ENCODE measurements at places on chromosomes 4 and X.

- DNase-seq: no peak
Observed at GRCh38 chr4:95729596-95729995, 110.3 kb upstream of the PDHA2 start.

GRCh38 chr4:10639100-10639499, 45.5 kb downstream of the CLNK start:
- no peak for DNase-seq

GRCh38 chr4:98639523-98639922, 18.9 kb downstream of the TSPAN5 start:
- no peak for DNase-seq

- no peak for DNase-seq
Observed at GRCh38 chrX:11481035-11481434, 184.7 kb downstream of the ARHGAP6 start.

DNA sequence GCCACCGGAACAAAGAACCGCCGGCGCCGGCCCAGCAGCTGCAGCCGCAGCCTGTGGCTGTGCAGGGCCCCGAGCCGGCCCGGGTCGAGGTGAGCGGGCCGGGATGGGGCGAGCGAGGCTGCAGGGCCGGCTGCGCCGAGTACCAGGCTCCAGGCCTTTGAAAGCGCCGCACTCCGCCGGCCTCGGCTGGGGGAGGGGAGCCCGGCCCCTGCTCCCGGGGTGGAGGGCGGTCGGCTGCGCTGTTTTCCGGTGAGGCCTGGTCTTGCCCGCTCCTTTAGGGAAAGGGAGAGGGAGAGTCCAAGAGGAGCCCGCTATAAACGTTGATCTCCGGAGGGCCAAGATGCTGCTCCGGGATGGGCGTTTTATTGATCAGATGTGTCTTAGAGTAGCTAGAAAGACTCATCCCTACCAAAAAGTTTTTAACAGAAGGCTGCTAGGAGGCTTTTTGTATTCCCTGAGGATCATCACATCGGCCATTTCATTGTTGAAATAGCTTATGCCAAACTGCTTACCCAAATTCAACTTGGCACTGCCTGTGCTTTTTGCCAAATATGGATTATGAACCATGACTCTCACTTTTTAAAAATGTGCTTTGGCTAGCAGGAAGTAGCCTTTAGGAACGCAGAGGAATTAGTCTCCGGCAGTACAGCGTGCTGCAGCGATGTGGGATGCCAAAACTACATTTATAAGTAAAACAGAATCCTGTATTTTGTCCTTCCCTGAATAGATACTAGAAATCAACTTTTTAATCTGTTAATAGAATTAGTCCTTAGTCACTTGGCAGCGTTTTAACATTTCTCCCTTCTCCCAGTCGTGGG, 760 bp downstream of the TMEM165 start:
- peak; percentile 31 for DNase-seq

DNA sequence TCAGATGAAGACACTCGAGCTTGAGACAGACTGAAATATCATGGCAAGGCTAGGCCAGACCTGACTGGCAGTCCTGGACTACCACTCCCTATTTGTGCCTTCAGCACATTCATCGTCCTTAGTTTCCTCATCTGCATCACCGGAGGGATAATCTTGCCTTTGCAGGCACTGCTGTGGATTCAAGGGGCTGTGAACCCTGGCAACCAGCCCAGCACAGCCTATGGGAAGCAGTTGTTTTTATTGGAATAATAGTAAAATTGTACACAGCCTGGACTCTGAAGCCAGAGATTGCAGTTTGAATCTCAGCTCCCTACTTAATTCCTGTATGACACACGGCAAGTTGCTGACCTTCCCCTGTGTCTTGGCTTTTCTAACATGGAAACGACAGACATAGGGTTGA, 161.0 kb downstream of the NSUN7 start:
- DNase-seq: no peak

DNA sequence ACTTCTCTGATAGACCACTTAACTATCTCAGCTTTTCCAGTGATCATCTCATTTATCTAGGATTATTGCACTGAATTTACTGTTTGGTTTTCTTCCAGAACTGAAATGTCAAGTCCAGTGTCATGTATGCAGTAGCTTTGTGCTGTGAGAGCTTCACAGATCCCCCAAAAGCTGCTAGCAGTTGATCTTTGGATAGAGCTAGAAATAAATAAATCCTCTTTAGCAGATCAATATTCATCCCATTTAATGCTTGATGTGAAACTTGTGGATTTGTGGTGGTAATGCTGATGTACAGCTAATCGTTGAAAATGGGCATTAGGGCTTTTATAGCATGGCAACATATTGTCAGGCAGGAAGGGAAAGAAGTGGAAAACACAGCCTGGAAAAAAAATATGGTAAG, 509.6 kb upstream of the FAM241A start:
- DNase-seq: no peak

GRCh38 chrX:110409925-110410324, 51.3 kb downstream of the RTL9 start:
- DNase-seq: peak; percentile 17

GRCh38 chr4:176979416-176979815, 186.7 kb upstream of the VEGFC start:
- no peak for DNase-seq

DNA sequence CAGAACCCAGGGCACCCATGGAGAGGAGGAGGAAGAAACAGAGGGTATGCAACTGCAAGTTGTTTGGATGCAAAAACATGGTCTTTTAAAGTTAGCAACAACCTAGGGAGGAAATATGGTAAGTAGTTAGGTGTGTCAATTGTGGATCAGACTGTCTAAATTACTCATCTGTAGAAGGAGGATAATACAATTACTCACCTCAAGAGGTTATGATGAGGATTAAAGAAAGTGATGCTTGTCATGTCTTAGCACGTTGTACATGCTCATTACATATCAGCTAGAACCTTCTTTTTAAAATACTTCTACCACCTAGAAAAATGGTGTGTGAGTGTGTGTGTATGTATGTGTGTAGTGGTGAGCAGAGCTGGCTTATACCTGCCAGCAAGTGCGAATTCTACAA, 2.3 kb upstream of the C1QTNF7 start:
- no peak for DNase-seq

DNA sequence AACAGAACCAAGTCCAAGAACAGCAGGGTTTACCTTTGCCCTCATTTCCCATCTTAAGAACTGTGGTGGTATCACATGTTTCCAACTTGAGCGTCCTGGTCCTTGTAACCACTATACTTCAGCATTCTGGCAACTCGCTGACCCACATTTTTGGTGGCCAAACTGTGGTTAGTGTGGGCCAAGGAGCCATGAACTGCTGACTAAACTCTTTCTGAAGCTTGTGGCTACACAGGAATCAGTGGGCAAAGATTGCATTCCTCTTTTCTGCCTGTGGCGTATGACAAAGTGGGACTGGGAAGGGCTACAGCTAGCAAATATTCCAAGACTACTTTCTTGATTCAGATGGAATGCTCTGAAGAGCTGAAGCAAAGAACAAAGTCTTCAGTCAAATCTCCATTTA, 106.3 kb upstream of the MID1 start:
- no peak for DNase-seq

- DNase-seq: no peak
Observed at GRCh38 chr4:169201222-169202144, 69.3 kb downstream of the SH3RF1 start.

DNA sequence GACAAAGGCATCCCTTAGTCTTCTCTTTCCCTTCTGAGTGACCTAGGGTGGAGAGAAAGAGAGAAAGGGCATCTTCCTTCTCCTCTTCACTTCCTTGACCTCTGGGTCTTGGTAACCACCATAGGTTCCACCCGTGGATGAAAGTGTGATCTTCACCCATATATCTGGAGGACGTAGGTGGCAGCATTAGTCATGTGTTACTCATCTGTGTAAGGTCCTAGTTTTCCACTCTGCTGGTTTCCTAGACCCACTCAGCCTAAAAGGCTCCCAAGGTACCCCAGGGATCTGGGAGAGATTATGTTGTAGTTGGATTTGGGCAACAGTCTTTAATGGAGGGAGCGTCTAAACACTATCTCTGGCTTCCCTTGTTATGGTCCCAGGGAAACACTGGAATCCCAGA, 45.5 kb upstream of the RAB9B start:
- no peak for DNase-seq

DNA sequence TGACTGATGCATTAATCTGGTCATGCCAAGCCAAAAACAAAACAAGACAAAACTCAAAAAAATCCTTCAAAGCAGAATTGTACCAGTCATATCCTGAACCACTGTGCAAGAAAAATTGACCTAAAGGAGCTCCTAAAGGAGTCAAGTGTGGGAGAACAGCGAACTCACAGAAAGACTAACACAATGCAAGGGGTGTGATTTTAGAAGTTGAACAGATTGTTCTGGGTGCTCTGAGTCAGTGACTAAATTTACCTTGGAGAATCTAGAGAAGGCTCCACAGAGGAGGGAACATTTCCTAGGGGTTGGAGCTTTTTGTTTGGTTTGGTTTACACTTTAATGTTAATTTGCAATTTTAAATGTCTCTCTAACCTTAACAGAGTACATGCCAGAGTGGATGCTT, 48.9 kb upstream of the PHF8 start:
- DNase-seq: no peak

DNA sequence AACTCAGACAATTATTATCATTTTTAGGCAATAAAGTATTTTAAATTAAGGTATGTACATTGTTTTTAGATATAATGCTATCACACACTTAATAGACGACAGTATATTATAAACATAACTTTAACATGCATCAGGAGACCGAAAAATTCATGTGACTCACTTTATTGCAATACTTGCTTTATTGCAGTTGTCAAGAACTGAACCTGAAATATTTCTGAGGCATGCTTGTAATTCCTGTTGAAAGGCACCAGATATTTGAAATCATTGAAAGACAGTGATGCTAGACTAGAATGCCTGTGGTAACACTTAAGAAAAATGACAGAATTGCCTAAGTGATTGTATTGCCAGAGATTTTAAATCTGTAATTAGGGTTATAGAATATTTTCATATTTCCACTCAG, 175.6 kb upstream of the MAGEB2 start:
- no peak for DNase-seq

DNA sequence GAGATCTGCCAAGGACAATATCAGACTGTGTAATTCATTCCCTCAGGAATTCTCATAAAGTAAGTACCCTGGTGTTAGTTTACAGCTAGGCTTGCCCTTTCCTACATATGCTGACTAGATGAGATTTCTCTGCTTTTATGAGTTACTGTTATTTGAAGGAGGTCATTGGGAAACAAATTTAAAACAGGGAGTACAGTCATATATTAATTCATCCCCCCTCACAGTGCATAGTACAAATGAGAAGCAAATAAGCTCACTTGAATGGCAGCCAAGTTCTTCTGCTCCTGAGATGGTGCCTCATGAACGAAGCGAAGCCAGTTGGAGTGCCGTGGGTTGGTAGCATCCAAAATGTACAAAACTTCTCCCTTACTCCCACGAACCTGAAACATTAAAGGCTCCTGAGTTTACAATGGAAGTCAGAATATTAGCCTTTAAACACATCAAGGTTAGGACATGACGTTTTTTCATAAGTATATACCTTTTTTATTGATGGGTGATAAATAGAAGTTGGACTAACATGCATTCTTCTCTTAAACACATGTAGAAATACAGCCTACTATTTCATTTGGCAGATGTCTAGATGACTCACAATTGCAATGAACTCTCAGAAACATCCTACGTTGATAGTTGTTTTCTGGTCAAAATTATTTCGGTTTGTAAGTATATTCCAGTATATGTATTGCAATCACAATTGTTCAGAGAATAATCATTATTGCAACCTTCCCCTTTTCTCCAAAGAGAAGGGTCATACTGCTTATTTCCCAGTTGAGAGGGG, 69.2 kb downstream of the PRDM5 start:
- no peak for DNase-seq

DNA sequence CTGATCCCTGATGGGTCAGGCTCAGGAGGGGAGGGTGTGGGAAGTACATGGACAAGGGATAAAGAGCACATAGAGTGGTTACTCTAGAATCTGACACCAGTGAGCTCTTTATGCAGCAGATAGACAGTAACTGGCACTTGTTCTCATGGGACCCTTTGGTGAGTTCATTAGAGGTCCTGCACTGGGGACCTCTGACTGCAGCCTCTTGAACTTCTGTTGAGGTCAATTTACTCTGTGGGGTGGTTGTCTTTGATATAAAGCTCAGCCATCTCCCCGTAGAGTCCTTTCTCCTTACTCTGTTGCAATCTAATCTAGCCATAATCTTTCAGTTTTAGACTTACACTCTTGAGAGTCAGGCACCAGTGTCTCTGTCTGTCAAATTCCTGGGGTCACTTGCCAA, 222.4 kb downstream of the GPAT3 start:
- DNase-seq: no peak

DNA sequence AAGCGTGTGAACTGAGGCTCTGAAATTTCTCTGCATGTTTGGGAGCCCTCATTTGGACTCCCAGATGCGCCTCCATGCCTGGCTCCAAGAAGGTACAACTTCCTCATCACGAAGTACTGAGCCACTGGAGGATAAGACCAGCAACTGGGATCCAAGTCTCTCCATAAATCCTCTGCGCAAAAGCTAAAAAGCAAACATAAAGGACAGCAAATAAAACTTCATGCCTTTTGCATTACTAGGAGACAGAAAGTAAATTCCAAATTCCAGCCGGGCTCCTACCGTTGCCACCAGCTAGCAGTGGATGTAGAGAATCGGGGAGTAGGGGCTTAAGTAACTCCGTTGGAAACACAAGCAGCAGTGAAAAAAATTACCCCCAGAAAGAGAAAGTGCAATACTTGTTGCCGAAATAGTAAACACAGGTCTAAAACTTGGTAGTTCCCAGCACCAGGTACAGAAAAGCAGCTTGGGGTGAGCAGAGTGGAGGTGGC, 477.1 kb upstream of the TENM3 start:
- no peak for DNase-seq

DNA sequence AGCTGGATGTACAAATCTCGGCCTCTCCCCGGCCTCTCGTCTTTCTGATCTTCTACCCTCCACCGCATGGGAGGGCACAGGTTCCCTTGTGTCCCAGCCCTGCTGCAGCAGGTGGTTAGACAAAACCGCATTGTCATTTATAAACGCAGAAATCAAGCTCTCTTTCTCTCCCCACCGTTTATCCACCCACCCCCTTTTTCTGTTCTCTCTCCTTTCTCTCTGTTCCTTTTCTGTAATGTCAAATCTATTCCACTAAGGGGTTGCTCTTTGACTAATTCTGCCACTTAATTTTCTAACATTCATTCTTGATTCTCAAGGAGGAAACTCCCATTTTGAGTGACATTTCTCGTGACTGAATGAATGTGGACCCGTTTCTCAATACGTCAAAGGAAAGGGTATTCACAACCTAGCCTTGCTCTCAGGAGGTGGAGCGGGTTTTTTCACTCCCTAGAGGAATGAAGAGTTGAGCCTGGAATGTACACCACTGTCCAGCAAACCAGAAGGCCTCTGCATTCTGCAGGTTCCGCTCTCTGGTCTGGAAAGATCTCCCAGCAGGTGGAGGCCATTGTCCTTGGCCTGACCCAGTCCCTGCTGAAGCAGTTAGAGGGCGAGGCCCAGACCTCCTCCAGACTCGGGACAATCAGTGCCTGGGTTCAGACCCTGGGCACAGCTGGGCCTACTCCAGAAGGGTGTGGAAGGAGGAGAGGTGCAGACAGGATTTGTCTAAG, 70.9 kb upstream of the ENPP6 start:
- peak; percentile 49 for DNase-seq
